Purkinje cell (primary cell): ENCODE measurements at places on chromosomes 5 and 9. TPM values are rescaled to one million over a fixed set of nuclear protein-coding genes. Genes with fewer than 3 reads are reported as not detected.

Gene COL23A1
- 0.81 and 2.1 TPM in 2 replicates for polyA plus RNA-seq

Gene DTWD2
- 2.0 and 5.5 TPM in 2 replicates for polyA plus RNA-seq

Gene IFNA1
- not detected in 2 replicates for polyA plus RNA-seq

Gene KCNV2
- polyA plus RNA-seq: not detected in 2 replicates

Gene ADGRD2
- polyA plus RNA-seq: not detected in 2 replicates

Gene C6
- not detected in 2 replicates for polyA plus RNA-seq

Gene RXRA
- 1.1 and 1.7 TPM in 2 replicates for polyA plus RNA-seq
